ENCODE measurements at places on chromosomes 12 and 14. TPM values are rescaled to one million over a fixed set of nuclear protein-coding genes. Genes with fewer than 3 reads are reported as not detected.

DNA sequence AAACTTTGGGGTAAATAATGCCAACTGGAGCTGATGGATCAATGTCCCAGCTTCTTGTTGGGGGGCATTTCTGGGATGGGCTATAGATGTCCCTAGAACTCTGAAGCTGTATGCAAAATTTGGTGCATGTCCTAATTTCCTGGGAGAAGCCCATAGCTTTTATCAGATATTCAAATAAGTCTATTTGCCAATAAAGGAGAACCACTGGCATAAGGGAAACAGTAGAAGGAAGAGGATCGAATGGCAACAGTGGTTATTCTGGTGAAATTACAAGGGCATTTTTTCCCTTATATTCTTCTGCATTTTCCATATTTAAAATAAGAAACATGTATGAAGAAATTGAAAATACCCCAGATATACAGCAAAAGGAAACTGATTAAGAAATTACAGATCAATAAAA, 34.2 kb downstream of the PSMA6 start:
- no peak for DNase-seq

- DNase-seq = no peak
Measured at GRCh38 chr14:23365732-23366425, 907 bp upstream of the EFS start.

DNA sequence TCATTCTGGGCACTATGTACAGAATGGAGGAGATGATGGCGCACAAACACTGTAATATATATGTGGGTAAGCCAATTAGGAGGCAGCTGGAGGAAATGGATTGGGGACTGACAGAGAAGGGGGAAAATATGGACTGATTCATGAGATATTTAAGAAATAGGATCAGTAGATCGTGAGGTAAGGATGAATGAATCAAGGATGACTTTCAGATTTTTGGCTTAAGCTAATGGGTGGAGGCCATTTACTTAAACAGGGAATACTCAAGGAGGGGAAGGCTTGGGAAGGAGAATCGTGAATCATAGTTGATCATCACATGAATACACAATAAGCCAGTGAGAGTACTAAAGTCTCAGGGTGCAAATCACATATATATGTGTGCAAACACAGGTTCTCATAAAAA, 11.2 kb upstream of the GNPNAT1 start:
- DNase-seq = no peak

- DNase-seq = no peak
Measured at GRCh38 chr14:97994020-97994531, 1196.9 kb downstream of the VRK1 start.

Gene GPX2
- polyA plus RNA-seq = 16.8 TPM

Gene CAND1
- 10.9 TPM for polyA plus RNA-seq

- DNase-seq = no peak
Measured at GRCh38 chr12:30533558-30534265, 162.0 kb downstream of the IPO8 start.

Gene CMTM5
- 1.5 TPM for polyA plus RNA-seq

Gene EIF2S3B
- polyA plus RNA-seq = 2.5 TPM

Gene BTBD7
- 7.4 TPM for polyA plus RNA-seq

Gene ZC2HC1C
- polyA plus RNA-seq = 3.1 TPM

- DNase-seq = no peak
Measured at GRCh38 chr14:49306152-49306751, 279.9 kb downstream of the RPS29 start.

DNA sequence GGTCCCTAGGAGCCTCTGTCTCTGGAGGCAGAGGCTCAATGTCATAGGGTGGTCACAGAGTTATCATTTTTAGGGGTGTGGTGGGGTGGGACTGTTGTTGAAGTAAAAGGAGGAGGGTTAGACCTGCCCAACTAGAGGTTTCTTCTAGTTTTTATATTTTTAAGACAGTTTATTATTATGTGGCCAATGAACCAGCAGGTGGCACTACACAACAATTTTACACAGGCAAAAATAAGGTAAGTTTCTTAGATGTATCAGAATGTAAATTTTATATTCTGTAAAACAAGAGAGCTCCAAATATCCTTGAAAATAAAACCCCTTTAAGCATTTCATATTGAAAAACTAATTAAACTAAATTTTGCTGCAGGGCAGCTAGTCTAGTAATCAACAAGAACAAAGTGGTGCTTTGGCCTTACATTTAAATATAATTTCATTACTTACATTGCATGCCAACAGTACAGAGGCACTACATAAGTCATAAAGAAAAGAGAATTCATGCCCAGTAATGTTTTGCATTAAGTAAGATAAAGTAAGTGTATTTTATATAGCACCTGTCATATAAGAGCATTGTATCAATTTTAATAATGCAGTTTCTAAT, 22.2 kb upstream of the OVCH1 start:
- no peak for DNase-seq

- DNase-seq = peak; percentile 82
Measured at GRCh38 chr14:104967386-104968152, 10.6 kb downstream of the AHNAK2 start.

GRCh38 chr12:11577658-11578260, 71.7 kb upstream of the ETV6 start:
- no peak for DNase-seq

GRCh38 chr12:89306827-89307473, 45.4 kb downstream of the DUSP6 start:
- DNase-seq = no peak

Gene SPRYD4
- 1.8 TPM for polyA plus RNA-seq

GRCh38 chr12:104048162-104048561, 1.8 kb downstream of the GLT8D2 start:
- no peak for DNase-seq

- DNase-seq = no peak
Measured at GRCh38 chr14:54207476-54208462, 189.0 kb upstream of the CDKN3 start.

GRCh38 chr12:67802731-67803130, 154.2 kb downstream of the DYRK2 start:
- no peak for DNase-seq

DNA sequence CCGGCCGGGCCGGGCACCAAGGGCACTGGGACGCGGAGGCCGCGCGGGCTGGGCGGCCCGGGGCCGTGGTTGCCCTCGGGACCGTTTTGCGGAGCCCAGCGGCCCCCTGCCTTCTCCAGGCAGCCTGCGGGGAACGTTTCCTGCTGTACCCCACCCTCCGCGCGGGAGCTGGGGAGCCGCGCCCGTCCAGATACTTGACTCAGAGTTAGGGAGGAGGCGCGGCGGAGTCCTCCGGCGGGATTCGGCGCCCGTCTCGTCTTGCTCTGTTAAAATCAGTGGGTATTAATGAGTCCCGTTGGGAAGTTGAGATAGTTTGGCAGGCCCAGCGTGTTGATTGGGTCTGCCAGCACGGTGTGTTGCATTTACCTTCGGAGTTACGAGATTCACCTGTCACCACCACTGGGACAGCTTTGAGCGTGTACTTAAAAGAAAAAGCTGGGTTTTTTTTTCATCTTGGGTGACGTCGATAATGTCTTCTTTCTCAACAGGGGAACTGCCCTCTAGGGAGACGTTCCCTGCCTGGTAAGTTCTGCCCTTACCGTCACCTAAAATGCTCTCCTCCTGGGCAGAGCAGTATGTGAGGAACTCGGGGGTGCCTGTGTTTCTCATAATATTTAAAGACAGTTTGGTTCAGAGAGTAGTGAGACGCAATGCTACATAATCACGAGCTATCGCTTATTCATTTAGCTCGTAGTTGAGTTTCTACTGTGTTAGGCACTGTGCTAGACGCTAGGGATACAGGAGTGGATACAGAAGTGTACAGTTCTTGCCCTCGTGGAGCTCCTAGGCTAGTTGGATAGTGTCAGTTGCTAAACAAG, 596 bp downstream of the DLST start:
- peak; percentile 58 for DNase-seq

DNA sequence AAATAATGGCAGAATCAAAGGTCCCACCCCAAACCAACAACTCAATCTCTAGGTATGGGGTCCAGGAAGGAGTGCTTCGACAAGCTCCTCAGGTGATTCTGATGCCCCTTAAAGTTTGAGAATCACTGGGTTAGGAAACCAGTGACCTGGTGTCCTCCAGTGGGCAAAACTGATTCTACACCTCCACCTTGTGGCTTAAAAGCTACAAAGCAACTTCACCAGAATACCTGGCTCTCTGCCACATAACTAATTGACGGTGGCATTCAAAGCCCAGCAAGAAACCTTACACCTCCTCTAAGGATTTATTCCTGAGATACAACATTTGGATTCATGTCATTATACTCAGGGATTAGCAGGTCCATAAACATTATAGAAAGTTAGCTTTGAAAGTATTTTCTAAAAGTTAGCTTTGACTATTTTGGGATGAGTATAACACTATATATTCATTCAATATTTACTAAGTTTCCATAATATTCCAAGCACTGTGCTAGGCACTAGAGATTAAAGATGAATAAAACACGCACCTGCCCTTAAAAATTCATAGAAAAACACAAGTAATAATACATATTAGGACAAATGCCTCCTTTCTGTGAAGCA, 45.4 kb downstream of the DCAF5 start:
- no peak for DNase-seq

DNA sequence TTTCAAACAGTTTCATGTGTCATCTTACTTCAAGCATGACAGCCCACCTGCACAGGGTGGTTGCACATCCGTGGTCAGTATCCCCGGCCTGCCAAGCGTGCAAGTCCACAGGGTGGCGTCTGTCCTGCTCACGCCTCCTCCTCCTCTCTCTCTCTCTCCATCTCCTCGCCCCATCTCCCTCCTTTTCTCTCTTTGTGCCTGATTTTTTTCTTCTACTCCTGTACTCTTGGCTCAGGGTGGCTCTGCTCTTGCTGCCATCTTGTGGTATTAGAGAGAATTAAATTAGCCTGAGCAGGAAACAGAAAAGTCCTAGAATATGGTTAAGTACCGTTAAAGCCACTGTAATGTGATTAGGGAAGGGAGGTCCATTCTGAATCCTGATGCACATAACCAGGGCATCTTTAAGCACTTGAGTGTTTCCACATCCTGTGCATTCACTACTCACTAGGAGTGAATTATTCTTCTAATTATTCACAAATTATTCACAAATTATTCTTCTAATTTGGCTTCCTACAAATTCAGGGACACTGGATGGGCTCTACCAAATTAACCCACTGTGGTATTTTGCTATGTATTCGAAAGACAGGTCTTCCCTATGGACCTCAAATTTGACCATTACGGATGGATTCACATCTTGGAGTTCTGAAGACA, 25.5 kb upstream of the DTX1 start:
- DNase-seq = no peak

Gene TAS2R31
- not detected for polyA plus RNA-seq

Gene APOLD1
- 0.75 TPM for polyA plus RNA-seq

DNA sequence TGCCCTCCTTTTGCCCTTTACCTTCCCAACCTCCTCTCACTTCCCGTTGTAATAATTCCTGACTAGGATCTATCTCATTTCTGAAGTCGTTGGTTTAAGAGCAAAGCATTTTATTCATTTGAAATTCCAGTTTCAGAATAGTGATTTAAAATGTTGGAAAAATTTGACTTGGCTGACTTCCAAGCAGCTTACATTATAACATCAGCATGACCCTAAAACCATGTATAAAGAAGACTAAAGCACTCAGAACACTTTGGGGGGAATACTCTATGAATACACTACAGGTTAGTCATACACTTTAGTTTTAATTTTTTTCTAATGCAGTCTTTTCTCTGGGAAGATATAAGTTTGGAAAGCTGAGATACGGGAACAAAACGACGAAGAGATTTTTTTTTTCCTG, 161.1 kb downstream of the BTG1 start:
- no peak for DNase-seq

Gene SDS
- 1.0 TPM for polyA plus RNA-seq

GRCh38 chr12:92961949-92962348, 32.9 kb upstream of the EEA1 start:
- no peak for DNase-seq

DNA sequence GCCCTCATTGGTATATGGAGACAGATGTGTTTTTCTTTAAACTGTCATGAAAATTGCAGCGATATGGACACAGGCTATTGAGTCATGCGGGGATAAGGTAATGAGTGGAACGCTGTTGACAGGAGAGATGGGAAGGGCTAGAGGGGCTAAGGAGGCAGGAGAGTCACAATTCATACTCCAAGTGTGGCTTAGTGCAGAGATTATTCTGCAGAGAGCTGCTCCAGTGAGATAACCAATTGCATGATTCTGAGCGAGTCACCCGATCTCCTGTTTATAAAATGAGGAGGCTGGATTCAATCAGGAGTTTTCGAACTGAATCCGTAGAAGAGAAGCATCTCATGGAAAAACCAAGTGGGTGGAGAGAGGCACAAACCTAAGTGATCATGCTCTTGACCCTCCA, 106.4 kb upstream of the PLEKHG7 start:
- no peak for DNase-seq

GRCh38 chr14:92494512-92494911, 19.1 kb upstream of the RIN3 start:
- DNase-seq = no peak

DNA sequence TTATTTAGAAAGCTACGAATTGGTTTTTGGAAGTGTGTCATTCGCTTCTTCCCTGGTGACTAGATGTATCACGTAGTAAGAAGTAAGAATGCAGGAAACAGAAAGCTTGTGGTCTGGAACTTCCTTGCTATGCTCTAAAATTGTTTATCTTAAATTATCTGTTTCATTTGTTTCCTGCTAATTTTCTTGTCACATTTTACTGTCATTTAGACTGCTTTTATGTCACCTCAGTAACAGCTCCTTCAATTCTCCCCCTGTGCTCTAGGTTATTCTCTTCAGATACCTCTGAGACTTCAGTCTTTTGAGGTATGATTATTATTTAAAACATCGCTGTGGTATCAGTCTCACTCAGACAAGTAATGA, 699 bp upstream of the CD69 start:
- DNase-seq = no peak

- no peak for DNase-seq
Measured at GRCh38 chr14:52463375-52463774, 88.9 kb downstream of the TXNDC16 start.

DNA sequence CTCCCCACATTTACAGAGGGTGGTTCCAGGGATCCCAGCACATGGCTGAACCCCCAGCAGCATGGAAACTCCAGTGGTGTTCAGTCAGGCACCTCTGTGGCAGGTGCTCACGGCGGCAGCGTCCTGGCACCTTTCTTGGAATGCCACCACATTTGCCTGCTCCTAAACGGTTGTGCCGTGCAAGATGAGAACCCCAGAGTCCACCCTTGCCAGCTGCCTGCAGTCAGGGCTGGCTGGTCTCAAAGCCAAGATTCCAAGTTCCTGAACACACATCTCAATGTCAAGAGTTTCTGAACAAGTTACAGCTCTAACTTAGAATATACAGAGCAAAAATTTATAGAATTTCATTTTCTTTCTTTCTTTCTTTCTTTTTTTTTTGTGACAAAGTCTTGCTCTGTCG, 38.7 kb downstream of the DDX51 start:
- DNase-seq = no peak

GRCh38 chr12:131066886-131067490, 113.3 kb downstream of the ADGRD1 start:
- peak; percentile 54 for DNase-seq

GRCh38 chr12:1594261-1595025, at the start of gene FBXL14:
Gene FBXL14, minus strand, starts transcription at chr12:1594581. Its CDS starts 515 bp downstream, at chr12:1594066.
- DNase-seq = peak; percentile 95

DNA sequence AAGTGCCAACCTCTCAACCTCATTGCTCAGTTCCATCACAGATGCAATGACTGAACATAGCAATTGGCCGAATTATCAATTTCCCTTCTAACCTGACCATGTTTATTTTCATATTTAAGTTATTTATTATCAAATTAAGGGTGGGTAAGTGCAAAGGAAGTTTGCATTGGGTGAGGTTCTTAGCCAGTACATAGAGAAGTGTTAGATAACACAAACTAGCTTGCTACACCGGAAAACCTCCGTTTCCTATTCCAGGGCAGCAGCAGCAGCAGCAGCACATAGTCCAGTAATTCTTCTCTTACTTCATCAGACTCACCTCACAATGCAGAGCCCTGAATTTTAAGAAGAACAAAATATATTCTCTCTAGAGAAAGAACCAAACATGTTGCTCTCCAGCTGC, 200.5 kb upstream of the OR4E1 start:
- no peak for DNase-seq

Gene TAS2R30
- 0.08 TPM for polyA plus RNA-seq
